NCI-H1694 (cell line): ENCODE measurements at places on chromosomes 3 and 15.

- no peak for DNase-seq
Measured at GRCh38 chr15:52379395-52380106, 83.9 kb upstream of the MYO5C start.

DNA sequence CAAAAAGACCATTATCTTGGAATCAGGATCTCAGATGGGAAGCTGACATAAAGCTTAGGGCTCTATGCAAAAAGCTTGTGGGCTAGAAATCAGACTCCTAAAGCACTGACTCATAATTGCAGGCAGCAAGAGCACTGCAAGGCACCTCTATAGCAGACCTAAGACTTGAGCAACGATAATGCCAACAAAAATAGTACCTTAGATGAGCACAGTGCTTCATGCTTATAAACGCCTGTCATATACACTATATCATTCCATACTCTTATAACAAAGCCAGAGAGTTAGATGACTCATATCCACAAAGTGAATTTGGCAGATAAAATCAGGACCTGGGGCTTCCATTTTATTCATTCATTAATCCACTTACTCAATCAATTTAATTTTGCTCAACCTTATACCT lies 560.8 kb downstream of the MCTP2 start:
- DNase-seq: no peak

GRCh38 chr15:60590935-60591495 lies 112.1 kb upstream of the ICE2 start:
- no peak for DNase-seq

GRCh38 chr3:58526515-58526957 lies 10.5 kb downstream of the ACOX2 start:
- DNase-seq: no peak

DNA sequence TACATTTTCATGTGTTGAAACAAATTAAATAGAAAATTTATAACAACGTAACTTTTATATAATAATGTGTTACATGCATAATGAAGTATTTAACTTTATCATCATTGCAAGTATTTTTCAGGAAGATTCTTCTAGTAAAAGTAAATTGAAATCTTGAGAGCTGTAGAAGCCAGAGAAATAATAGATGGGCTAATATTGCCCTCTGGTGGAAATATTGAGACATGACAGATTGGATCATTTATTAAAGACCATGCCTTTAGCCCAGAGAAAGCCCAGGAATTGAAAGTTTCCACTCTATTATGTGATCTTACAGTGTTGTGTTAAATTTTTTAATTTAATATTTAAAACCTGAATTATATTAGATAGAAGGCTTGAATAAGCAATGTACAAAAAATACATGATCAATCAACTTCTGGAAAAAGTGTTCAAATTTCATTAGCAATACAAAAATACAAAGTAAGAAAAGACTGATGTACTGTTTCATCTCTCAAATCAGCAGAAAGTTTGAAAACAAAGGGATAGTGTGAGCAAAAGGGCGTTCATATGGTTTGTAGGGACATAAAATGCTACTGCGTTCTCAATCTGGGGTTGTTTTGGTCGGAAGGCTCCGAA lies 52.7 kb upstream of the SPTSSB start:
- DNase-seq: peak; percentile 51
